Mucosa of gallbladder (tissue), 1 donor: ENCODE measurements at places on chromosomes 5 and 9. TPM values are rescaled to one million over a fixed set of nuclear protein-coding genes. Genes with fewer than 3 reads are reported as not detected.

- DNase-seq: no peak
Measured at GRCh38 chr5:178385496-178385890, 152.9 kb upstream of the PHYKPL start.

GRCh38 chr9:71916834-71917534 is 5.5 kb downstream of the C9orf85 start:
- DNase-seq: no peak

DNA sequence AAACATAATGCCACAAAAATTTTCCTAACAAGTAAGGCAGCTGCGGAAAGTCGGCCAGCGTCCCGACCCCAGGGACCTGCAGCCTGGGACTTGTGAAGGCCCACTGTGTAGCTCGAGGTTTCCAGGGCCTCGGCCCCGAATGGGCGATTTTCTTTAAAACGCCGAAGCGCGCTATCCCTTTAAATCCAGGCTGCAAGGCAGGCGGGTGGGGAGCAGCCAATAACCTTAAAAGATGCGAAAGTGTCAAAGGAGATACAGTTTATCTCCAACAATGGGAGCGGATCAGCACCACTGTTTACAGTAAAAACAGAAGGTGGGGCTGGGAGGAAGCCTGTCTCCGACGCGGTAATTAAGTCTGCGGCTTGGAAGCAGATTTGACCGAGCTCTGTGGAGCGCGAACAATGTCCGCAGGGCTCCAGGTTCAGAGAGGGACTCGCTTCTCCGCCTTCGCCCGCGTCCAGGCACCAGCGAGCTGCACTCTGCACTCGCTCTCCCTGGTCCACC is 1.7 kb upstream of the ZSWIM6 start:
- DNase-seq: peak; percentile 42

GRCh38 chr9:89564346-89564878 is 40.4 kb upstream of the GADD45G start:
- DNase-seq: no peak

- no peak for DNase-seq
Measured at GRCh38 chr9:114362394-114362793, 25.4 kb downstream of the AKNA start.

SLCO4C1 gene
- 8.1 TPM for total RNA-seq

SLC22A5 gene
- 27.0 TPM for total RNA-seq

KIF4B gene
- not detected for total RNA-seq
